ENCODE measurements at places on chromosomes 5 and 9.

DNA sequence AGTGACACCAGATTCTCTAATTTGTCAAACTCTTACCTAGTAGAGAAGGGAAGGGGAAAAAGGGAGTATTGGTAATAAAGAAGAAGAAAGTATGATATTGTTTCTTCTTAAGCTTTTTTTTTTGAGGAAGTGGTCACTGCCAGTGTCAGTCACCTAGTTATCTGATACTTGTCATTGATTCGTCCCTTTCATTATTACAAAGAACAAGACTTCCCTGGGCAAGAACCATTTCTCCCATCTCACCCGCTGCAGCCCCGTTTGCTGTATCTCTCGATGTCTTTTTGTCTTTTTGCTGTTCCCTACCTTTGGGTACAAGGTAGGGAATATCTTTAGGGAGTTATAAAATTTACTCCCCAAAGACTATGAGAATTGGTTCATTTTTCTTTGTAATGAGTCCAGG lies 249.0 kb downstream of the ARHGAP26 start:
- peaks cover 16% of the 10 kb centered on the region for H3K4me1 ChIP-seq
- H3K27me3 ChIP-seq = no peaks in the 10 kb centered on the region
- H3K36me3 ChIP-seq = peaks cover 25% of the 10 kb centered on the region
- DNase-seq = no peak
- H3K4me3 ChIP-seq = no peak overlapping the region

DNA sequence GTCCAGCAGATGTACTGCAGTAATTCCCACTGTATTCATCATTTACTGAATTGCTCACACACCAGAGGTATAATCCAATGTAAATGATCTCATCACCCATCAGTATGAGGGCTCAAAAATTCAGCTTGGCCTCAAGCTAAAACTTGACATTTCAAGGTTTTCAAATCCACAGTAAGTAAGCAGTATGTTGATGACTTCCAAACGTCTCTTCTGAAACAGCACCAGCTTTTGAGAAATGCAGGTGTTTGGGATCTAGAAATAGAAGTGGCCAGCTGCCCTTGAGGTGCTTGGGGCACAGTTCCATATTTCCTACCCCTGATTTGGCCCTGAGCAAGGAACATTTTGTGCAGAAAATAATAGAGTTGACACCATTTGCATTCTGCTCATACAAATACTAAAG lies 388.0 kb upstream of the TUSC1 start:
- H3K36me3 ChIP-seq = no peaks in the 10 kb centered on the region
- no peak overlapping the region for H3K4me3 ChIP-seq
- H3K27me3 ChIP-seq = no peaks in the 10 kb centered on the region
- no peak overlapping the region for H3K27ac ChIP-seq
- no peak for DNase-seq
- no peaks in the 10 kb centered on the region for H3K4me1 ChIP-seq

DNA sequence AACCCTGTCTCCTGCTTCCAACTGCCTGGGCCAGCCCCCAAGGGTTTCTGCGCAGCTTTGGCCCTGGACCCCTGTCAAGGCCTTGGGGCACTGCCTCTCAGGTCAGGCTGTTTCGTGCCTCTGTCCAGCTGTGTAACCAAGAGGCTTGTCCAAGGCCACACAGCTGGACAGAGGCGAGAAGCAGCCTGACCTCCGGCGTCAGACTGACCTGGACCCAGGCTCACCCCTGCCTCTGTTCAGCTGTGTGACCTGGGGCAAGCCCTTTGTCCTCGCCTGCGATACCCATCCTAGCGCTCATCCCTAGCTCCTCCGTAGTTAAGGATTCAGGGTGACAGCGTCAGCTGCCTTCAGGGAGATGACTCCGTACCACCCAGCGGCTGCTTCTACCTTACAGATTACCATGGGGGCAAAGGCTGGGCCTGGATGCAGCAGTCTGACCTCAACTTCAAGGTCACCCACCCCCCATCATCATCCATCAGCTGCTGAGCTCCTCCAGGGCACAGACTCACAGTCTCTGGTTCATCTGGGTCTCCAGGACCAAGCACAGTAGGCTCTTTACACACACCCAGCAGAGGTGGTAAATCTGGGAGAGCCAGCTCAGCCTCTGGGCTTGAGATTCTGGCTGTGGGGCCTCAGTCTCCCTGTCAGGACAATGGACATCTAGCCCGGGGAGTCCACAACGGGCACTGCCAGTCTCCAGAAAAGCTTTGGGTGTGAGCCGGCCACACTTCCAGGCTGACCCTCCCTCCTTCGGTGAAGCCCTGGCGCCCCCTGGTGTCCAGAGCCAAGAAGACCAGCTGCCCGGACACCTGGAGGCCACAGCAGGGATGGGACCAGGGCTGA lies 7.9 kb downstream of the AK1 start:
- no peak overlapping the region for H3K4me3 ChIP-seq
- peaks cover 32% of the 10 kb centered on the region for H3K4me1 ChIP-seq
- H3K27ac ChIP-seq = peak overlapping the region; percentile 27
- peak; percentile 93 for DNase-seq
- H3K36me3 ChIP-seq = peaks cover 49% of the 10 kb centered on the region

GRCh38 chr9:114902786-114903524 lies 27.4 kb downstream of the TNFSF8 start:
- H3K27me3 ChIP-seq = no peaks in the 10 kb centered on the region
- H3K4me3 ChIP-seq = no peak overlapping the region
- H3K27ac ChIP-seq = no peak overlapping the region
- no peaks in the 10 kb centered on the region for H3K36me3 ChIP-seq
- H3K4me1 ChIP-seq = no peaks in the 10 kb centered on the region
- DNase-seq = no peak

DNA sequence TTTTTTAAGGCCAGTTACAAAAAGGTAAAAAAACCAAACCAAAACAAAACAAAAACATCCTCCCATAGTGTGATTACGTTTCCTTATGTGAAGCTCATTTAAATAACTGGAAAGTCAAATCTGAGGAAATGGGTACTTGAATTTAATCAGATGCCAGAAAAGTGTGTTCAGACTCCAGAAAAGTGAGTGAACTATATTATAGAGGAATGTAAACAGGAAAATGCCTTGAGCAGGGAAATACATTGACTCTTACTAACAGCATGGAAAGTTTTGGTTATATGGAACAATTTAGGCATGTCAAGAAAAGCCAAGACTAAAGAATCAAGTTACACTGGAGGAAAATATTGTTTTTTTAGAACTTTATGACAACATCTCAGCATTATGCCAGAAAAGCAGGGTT lies 37.8 kb upstream of the RNF20 start:
- no peak for DNase-seq
- no peaks in the 10 kb centered on the region for H3K27me3 ChIP-seq
- H3K36me3 ChIP-seq = no peaks in the 10 kb centered on the region
- no peaks in the 10 kb centered on the region for H3K4me1 ChIP-seq

- DNase-seq = no peak
- H3K36me3 ChIP-seq = no peaks in the 10 kb centered on the region
- no peak overlapping the region for H3K27ac ChIP-seq
- no peak overlapping the region for H3K4me3 ChIP-seq
Measured at GRCh38 chr5:96516631-96517071, 83.6 kb upstream of the PCSK1 start.

GRCh38 chr9:99197987-99198386 lies 23.8 kb downstream of the ALG2 start:
- no peaks in the 10 kb centered on the region for H3K36me3 ChIP-seq
- no peaks in the 10 kb centered on the region for H3K27me3 ChIP-seq

DNA sequence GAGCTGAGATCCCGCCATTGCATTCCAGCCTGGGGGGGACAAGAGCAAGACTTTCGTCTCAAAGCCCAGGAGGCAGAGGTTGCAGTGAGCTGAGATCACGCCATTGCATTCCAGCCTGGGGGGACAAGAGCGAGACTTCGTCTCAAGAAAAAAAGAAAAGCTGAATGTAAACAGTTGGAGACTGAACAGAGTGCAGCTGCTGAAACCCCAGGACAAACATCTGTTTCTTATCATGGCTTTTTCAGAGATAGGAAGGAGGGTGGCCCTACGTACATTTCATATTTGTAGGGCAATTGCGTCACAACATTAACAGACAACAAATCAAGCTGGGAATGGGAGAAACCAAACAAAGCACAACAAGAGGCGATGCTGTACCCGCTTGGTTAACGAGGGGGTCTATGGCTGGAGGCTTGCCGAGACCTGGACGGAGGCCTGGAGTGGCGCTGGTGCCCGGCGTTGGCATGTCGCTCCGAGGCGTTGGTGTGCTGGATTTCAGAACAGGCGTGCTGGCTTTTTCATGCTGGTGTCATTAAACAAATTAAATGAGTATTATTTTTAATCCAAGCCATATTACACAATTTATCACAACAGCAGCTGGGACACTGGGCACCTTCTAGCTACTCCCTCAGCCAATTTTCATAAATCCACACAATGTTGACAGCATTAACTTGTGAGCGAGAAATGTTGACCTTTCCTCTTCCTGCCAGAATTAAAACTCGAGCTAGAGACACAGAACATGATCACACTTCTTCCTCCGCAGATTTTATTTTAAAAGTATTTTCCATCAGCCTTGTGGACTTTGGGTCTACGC lies 76.1 kb downstream of the TLE1 start:
- DNase-seq = peak; percentile 66
- H3K36me3 ChIP-seq = peaks cover 47% of the 10 kb centered on the region
- H3K27me3 ChIP-seq = no peaks in the 10 kb centered on the region
- peak overlapping the region; percentile 82 for H3K27ac ChIP-seq
- no peak overlapping the region for H3K4me3 ChIP-seq
- H3K4me1 ChIP-seq = no peaks in the 10 kb centered on the region

GRCh38 chr5:172791286-172791685 lies 20.3 kb upstream of the DUSP1 start:
- no peak overlapping the region for H3K27ac ChIP-seq
- no peak overlapping the region for H3K4me3 ChIP-seq
- no peaks in the 10 kb centered on the region for H3K36me3 ChIP-seq
- no peaks in the 10 kb centered on the region for H3K27me3 ChIP-seq
- H3K4me1 ChIP-seq = peaks cover 6% of the 10 kb centered on the region

- H3K27me3 ChIP-seq = no peaks in the 10 kb centered on the region
- H3K4me3 ChIP-seq = no peak overlapping the region
- H3K27ac ChIP-seq = peak overlapping the region; percentile 84
Measured at GRCh38 chr9:130301483-130302286, 36.1 kb downstream of the HMCN2 start.

DNA sequence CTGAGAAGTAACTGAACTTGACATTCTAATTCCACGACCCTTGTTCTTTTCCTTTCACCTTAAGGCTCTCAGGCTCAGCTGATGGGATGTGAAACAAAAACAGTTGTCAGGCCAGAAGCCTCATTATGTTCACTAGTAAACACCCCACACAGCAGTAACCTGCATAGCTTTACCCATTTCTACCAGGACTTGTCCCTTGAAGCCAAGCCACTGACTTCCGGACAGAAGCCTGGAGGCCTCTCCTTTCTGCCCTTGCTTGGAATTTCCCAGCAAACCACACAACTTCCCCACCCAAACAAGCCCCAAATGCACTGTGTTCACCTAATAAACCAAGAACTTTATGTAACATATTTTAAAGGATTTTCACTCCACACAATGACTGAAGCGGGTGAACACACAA lies 19.6 kb downstream of the PRUNE2 start:
- H3K4me3 ChIP-seq = no peak overlapping the region
- H3K4me1 ChIP-seq = no peaks in the 10 kb centered on the region
- no peaks in the 10 kb centered on the region for H3K27me3 ChIP-seq

DNA sequence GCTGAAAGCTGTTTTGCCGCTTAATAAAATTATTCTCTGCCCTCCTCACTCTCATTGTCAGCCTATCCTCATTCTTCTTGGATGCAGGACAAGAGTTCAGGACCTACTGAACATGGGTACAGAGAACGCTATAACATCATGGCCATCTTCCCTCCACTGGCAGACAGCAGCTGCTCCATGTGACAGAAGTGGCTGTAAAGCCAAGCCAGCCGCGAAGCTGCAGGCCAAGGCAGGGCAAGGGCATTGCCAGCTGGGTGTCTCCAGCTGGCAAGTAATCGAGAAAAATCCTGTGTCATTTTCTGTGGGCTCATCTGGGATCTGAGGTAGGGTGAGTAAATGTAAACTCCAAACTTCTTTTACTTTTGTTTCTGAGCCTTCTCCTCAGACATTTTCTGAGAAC lies 84.8 kb downstream of the SLC25A46 start:
- no peaks in the 10 kb centered on the region for H3K4me1 ChIP-seq
- H3K4me3 ChIP-seq = no peak overlapping the region
- no peaks in the 10 kb centered on the region for H3K27me3 ChIP-seq
- H3K36me3 ChIP-seq = no peaks in the 10 kb centered on the region
- no peak for DNase-seq
- H3K27ac ChIP-seq = no peak overlapping the region

DNA sequence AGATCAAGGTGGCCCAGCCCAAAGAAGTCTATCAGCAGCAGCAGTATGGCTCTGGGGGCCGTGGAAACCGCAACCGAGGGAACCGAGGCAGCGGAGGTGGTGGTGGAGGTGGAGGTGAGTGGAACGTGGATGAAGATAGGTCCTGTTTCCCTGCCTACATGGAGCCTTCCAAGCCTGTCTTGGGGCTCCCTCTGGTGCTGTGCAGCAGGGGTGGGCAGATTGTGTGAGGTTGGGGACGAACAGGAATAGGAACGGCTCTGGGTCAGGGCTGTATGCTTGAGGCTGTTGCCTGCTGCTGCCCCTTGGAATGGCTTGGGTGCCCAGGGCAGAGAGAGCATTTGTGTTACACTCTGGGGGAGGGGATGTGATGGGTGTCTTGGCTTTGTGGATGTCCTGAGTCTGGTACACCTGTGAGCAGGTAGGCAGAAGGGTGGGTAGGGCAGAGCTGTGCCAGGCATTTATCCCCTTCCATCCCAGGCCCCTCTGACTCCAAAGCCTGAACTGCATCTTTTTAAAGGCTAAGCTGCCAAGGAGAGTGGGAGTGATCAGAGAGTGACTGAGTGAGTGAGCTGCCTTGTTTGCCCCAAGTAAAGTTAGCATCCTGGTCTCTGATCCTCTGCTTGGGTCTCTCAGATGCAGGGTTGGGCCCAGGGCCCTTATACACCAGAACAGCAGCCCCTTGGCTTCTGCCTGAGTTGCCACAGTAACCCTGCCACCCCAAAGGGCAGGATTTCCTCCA lies 5.2 kb downstream of the HNRNPAB start:
- H3K4me1 ChIP-seq = peaks cover 16% of the 10 kb centered on the region
- DNase-seq = no peak
- H3K4me3 ChIP-seq = no peak overlapping the region
- H3K36me3 ChIP-seq = peaks cover 84% of the 10 kb centered on the region
- no peak overlapping the region for H3K27ac ChIP-seq

DNA sequence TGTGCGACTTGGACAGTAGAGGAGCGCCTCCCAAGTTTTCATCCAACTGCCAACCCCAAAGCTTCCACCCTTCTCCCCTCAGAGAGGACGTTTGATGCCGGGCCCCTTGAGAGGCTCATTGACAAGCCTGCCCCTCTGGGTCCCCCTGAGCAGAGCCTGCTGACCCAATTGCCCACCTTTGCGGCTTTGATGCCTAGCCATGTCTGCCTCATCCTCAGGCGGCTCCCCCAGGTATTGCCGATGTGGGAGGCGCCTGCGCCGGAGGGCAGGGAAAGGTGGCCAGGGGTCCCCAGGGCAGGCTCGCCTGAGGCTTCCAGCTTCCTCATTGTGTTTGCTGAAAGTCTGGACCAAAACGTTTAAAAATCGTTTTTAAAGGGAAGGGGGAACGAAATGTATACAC lies 1.4 kb downstream of the ODF2 start:
- H3K4me3 ChIP-seq = peak overlapping the region; percentile 96
- H3K27me3 ChIP-seq = no peaks in the 10 kb centered on the region
- H3K36me3 ChIP-seq = no peaks in the 10 kb centered on the region
- H3K4me1 ChIP-seq = peaks cover 19% of the 10 kb centered on the region
- no peak for DNase-seq
